ENCODE measurements at places on chromosomes 3 and 15. TPM values are rescaled to one million over a fixed set of nuclear protein-coding genes. Genes with fewer than 3 reads are reported as not detected.

DNA sequence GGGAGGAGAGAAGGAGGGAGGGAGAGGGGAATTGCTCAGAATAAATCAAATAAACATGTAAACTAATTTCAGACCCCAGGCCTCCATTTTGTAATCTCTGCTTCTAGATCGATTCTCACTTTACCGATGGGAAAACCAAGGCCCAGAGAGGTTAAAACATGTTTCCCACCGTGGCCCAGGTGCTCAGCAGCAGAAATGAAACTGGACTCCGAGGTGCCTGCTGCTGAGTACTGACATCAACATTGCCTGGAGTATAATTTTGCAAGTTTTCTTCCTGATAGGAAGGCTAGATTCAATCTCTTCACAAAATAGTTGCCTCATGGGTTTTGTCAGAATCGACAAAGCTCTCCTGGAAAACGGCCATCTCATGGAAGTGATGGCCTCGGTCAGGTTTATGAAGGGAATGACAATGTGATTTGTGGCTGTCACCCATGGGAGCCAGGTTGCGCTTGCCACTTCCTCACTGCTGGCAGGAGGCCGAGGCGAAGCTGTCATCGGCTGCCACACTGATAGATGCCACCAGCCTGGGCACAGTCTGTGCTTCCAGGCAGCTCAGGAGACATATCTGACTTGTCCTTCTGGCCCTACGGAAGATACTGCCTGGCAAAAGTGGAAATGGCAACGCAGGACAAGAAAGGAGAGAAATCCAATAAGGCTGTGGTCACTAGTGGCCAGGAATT, 133.1 kb upstream of the LRRN1 start:
- DNase-seq, result no peak

- DNase-seq, result no peak
These were observed 150.5 kb downstream of the RSRC1 start for GRCh38 chr3:158260392-158260791.

DNA sequence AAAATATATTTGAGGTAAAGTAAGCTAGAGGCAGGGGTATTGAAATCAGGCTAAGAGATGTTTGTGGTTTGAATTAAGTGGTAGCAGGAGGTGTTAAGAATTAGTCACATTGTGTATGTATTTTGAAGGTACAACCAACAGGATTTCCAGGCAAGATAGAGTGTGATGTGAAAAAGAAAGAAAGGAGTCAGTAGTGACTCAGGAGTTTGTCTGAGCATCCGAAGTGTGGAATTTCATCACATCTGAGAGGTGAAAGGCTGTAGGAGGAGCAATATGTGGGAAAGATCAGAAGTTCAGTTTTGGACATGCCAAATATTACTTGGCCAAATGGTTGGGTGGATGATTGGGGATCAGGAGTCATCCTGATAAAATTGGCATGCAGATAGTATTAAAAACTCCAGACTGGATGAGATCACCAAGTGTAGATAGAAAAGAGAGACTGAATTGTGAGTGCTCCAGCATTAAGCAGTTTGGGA, 32.1 kb upstream of the EBLN2 start:
- no peak for DNase-seq

DNA sequence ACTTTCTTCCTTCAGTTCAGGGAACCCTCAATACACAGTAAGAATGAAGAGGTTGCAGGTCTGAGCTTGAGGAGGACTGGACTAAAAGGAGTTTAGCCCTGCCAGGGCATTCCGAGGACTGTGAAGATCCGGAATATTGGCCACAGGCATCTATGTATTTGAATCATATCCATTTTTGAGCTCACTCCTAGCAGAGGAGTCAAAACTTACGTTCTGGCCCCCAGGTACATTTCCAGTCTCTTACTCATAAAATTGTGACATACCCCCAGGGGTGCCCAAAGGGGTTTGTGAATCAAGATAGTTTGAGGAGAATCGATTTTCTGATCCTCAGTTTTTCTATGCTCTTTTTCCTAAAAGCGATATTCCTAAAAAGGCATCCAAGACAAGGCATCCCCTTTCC, 27.6 kb upstream of the SRP14 start:
- no peak for DNase-seq

DNA sequence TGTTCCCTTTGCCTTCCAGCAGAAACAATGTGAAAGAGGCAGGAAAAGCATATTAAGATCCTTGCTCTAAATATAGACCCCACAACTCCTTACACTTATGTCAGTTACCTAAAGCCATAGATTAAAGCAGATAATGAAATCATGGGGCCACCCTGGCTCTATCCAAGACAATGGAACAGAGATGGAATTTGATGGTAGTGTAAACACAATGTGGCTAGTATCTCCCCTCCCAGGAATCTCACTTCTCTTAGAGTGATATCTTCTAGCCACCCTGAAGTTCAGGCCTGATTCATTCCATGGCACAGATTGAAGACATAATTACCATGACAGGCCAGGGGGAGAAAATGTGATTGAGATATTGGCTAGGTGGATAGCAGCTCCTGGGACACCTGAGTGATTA, 32.6 kb downstream of the GALNT15 start:
- no peak for DNase-seq

The GOLGA8K gene
- 8.2 TPM for polyA plus RNA-seq

The GRAMD1C gene
- 45.5 TPM for polyA plus RNA-seq

All from testis (tissue), 5 donors.